CD4-positive, alpha-beta T cell treated with Interleukin-21 for 1 hour (primary cell): ENCODE measurements at places on chromosomes 2 and 18.

GRCh38 chr2:28047681-28048080, 157.2 kb downstream of the BABAM2 start:
- DNase-seq: no peak

DNA sequence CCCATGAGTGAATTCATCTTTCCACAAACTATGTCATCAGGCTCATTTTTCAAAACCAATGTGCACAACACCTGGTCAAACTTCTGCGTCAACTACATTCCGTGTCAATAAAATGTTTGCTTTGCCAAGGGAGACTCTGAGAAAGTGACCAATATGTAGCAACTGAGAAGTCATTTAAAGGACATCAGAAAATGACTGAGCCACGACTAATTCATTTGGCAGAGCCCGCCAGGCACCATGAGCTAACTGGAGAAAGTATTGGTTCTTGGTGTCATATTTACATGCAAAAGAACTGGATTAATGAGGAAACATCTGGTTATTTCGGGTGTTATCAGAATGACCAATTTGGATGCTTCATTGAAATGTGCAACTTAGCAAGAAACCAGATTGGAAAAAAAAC, 7.2 kb downstream of the RND3 start:
- DNase-seq: no peak

DNA sequence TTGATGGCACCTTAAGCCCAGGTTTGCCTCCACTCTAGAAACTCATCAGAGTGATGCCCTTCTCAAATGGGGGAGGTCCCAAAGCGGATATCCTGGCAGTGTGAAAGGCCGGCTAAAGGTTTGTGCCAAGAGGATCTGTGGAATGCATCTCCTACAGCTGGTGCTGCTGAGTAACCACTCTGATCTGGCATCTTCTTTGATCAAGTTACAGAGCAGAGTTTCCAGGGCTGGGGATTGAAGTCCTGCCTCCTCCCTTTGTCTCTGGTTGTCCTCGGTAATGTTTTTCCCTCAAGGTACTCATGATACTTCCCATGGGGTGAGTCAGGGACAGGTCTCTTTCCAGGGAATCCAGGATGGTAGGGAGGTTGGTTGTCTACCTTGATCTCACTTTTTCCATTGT, 24.6 kb downstream of the PRKRA start:
- DNase-seq: no peak

DNA sequence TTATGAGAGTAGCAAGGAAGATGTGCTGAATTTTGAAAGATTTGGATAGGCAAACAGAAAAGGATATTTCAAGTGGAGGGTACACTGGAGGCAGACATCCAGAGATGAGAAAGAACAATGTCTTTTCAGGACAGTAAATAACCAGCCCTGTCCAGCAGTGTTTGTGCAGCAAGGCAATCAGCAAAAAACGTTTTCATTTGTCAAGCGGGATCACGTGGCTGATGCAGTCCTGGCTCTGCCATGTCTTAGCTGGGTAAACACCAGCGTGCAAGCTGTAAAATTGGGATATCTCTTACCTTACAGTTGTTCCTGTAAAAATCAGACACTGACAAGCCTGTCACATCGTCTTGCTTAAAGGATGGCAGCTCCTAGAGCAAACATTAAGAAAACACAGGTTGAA, 67.8 kb downstream of the CWC22 start:
- no peak for DNase-seq

- DNase-seq: no peak
Observed at GRCh38 chr2:24521975-24522639, 31.1 kb downstream of the NCOA1 start.
